Occipital lobe (tissue), 3 donors: ENCODE measurements at places on chromosomes 1 and 21.

DNA sequence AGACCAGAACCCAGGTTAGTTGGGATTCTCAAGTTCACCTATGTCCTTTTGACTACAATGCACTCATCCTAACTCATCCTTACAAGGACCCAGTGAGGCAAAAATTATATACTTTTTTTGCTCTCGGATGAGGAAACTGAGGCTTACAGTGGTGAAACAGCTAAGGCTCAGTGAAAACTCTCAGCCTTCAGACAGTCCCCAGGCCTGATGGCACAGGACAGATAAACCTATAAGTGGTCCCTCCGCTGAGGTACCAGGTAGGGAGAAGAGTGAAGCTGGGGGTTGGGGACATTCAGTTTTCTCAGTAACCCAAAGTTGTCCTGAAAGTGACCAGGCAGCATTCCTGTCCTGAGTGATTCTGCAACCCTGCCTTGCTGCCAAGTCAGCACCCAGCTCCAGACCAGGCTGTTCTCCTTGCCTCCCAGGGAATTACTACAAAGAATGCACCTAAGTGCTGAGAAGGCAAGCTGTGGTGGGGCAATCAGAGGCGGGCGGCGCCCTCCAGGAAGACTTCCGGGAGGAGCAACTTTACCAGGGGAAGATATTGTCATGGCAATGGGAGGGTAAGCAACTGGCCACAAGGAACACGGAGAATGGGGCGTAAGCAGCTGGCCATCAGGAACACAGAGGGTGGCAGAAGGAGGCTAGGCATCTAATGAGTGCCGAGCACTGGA, 4.6 kb downstream of the TENT5B start:
- no peak for DNase-seq

GRCh38 chr1:119159111-119159510, 18.7 kb upstream of the WARS2 start:
- DNase-seq: no peak

GRCh38 chr1:225603538-225604354, 49.2 kb downstream of the ENAH start:
- DNase-seq: no peak

GRCh38 chr1:19650416-19651140, 6.5 kb downstream of the NBL1 start:
- DNase-seq: peak; percentile 52

GRCh38 chr1:230753586-230754251, 6.5 kb downstream of the CAPN9 start:
- DNase-seq: peak; percentile 54

DNA sequence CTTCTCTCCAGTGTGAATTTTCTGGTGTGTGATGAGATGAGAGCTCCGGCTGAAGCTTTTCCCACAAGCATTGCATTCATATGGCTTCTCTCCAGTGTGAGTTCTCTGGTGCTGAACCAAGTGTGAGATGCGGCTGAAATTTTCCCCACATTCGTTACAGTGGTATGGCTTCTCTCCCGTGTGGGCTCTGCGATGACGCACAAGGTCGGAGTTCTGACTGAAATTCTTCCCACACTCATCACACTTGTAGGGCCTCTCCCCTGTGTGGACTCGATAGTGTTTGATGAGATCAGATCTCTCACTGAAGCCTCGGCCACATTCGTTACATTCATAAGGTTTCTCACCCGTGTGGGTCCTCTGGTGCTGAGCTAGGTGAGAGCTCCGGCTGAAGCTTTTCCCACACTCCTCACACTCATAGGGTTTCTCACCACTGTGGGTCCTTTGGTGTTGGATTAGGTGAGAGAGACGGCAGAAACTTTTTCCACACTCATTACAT, 7.4 kb downstream of the ZNF436 start:
- no peak for DNase-seq

- no peak for DNase-seq
These were observed 123.5 kb upstream of the NGF start for GRCh38 chr1:115461526-115461925.

DNA sequence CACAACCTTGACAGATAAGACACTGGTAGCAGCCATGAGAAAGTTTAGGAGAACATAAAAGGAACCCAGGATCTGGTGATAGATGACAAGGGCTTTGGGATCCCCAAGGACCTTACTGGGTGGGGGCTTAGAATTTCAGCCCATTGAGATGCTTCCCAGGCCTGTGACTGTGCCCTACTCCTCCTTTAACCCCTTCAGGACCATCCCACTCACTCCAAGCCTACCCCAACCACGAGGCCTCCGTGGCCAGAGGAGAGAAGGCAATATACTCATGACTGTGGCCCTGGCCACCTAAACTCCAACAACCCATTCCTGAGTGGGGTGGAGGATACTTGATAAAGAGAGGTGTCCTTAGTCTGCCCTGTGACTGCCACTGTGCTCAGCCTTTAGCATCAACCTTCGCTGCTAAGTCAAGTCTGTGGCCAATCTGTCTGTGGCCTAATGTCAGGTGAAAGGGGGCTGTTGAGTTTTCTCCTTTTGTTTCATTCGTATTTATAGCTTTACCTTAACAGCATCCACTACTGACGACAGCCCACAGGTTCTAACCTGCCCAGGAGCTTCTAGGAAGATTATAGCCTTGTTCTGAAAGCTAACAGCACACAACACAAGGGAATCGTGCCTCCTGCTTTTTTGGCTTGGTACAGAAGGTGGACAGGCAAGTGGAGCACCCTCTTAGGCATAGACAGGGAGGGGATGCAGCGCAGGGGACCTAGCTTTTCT, 16.9 kb upstream of the BCAR3 start:
- no peak for DNase-seq

DNA sequence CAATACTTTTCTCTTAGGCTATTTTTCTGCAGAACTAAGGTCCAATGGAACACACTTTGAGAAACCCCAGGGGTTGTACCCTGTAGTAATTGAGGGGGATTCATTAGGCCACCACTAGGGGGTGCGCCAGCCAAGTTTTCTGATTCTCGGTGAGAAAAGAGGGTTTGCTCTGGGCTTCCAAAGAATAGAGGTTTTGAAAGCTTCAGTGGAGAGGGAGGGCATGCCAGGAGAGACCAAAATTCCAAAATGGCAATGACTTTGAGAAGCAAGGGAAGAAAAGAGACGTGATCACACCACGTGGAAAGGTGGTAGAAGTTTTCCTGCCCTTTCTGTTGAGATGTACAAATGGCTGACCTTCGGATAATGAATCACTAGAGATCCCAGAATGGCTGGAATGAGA, 323.3 kb downstream of the RPS6KC1 start:
- DNase-seq: peak; percentile 39

DNA sequence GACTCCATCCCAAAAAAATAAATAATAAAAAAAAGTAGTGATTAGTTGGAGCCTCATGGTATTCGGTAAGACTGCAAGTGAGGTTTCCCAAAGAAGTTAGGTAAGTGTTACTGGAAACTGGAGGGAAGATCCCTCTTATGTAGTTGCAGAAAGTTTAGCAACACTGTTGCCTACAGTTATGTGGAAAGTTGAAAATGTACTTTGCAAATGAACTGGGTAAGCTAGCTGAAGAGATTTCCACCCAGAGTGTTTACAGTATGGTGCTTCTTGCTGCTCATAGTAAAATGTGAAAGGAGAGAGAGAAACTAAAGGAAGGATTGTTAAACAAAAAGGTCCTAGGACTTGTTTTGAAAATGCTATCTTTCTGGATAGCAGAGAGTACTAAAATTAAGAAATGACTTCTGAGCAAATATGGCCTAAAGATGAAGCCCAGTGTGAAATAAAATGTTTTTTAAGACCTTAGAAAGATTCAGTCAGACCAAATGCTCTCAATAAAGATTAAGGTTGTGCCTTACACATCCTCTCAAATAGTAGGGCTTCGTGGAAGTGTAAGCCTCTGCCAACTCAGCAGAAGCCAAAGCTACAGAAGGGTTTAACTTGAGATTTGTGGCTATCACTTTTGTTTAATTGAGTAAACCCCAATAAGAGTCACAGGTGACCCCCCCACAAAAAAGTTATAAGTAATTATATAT, 31.5 kb downstream of the RPS6KC1 start:
- no peak for DNase-seq

- DNase-seq: no peak
These were observed 47.3 kb upstream of the COL18A1 start for GRCh38 chr21:45357436-45358260.
